ENCODE measurements at places on chromosomes 13 and 19.

DNA sequence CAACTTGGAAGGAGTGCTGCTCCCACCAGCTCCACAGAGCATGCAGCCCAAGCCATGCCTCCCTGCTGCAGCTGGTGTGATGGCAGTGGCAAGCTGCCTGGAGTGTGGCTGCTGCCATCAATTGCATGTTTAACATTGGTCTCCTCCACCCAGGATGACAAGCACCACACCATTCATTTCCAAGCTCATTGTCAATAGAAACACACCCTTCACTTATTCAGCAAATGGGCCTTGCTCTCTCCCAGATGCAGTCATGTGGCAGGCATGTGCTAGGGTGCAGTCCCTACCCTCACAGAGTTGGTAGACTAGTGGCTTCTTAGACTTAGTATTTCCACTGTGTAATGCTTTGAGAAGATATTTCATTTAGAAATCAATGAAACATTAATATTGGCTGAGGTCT is 70.8 kb upstream of the FGF14 start:
- no peak for DNase-seq

- DNase-seq: no peak
Measured at GRCh38 chr19:5013761-5014160, 44.8 kb downstream of the KDM4B start.

- no peak for DNase-seq
Measured at GRCh38 chr19:47613165-47614020, 4.5 kb downstream of the BICRA start.

DNA sequence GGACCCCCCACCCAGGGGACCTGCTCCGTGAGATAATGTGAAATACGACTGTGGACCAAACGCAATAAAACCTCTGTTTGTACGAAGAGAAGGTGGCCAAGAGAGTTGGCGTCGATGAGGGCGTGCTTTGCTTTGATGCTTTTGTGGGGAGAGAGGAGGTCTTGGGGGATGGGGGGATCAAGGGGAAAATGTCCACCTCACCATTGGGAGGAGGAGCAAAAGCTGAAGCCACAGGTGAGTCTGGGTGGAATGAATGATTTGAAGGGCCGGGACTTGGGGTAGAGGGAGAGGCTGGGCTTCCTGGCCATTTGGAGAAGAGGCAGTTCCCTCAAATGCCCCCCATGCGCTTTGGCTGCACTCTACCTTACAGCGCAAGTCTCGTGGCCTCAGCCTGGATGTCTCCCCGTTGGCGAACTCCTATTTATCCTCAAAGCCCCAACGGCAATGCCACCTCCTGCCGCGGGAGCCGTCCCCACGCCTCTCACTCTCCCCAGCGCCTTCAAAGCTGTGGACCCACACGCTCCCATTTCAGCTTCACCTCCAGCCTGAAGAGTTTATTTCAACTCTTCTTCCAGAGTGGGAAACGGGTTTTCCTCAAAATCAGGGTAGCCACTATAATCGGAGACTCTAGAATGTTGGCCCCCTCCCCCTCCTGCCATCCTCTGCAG is 795 bp upstream of the ABCA7 start:
- no peak for DNase-seq

GRCh38 chr19:11018763-11019162 is 57.9 kb downstream of the SMARCA4 start:
- no peak for DNase-seq

DNA sequence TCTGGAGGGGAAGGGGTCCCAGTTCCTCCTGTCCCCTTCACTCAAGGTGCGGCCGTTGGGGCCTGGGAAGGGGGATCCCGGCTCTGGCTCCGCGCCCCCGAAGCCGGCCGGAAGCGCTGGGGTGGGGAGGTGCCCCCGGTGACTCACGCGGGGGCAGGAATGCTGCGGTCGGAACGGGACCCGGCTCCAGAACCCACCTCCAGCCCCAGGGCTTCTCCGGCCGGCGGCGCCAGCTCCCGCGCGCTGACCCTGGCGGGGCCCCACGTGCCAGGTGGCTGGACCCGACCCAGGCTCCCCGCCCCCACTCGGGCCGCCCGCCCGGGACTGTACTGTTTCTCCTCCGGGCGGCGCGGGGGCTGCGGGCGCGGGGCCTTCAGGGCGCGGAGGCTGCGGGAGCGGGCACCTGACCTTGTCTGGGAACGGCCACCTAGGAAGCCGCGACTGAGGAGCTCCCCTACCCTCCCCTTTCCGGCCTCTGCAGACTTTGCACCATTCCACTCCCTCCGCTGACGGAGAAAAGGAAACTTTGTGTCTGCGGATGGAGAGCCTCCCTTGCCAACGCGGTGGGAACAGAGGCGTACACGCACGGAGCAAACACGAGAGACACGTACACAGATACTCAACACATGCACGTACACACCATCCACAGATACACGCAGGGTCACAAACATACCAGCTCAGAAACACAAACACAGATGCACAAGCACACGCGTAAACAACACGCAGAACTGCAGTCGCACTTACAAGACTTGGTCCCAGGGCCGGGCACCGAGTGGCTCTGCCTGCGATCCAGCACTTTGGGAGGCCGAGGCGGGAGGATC is 7.2 kb downstream of the AXL start:
- DNase-seq: no peak
